Caco-2 (cell line): ENCODE measurements at places on chromosomes 12 and 14.

GRCh38 chr12:31742891-31743290, 14.1 kb upstream of the AMN1 start:
- DNase-seq: no peak

DNA sequence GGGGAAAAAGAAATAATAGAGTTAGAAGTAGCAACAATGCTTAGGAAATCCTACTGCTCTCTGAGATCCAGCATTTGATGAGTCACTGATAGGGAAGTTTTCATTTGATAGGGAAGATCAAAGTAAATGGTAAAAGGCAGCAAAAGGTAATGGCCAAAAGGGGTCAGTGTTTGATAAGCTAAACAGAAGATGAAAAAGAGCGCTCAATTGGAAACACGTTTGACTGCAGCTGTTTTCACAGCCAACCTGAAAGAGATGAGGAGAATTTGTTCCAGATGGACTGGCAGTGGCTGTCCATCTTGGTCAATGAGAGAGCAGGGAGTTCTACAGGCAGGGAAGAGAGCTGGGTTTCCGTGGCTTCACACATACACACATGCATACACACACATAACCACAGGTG, 264.2 kb downstream of the TMEM132C start:
- no peak for DNase-seq

- DNase-seq: no peak
Measured at GRCh38 chr12:133010657-133011297, 24.6 kb downstream of the ZNF26 start.

DNA sequence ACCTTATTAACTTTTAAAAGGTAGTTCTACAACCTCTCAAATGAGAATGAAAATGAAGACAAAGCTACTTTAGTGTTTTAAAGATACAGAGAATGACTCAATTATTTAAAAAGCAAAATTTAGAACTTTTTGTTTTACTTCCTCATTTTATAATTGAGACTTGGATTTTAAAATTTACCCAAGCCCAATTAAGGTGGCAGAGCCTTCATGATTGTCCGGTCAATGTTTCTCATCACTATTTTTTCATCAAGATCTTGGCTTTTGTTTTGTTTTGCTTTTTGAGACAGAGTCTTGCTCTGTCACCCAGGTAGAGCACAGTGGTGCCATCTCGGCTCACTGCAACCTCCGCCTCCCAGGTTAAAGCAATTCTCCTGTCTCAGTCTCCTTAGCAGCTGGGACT, 32.7 kb downstream of the PPP4R3A start:
- no peak for DNase-seq

DNA sequence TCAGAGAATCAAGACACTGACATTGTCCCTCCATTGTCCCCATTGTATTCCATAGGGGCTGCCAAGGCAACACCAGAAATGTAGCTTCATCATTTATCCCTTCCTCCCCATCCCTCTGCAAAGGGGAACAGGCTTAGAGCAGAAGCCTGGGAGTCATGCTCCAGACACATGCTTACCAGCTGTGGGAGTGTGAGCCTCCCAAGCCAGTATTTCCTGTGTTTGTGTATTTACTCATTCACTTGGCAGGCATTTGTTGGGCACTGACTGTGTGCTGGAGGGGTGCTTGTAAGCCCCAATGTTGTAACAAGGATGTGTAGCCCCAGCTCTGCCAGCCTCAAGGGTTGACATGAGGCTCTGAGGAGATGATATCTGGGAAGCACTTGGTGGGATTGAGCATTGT, 46.0 kb upstream of the TCL1A start:
- no peak for DNase-seq

DNA sequence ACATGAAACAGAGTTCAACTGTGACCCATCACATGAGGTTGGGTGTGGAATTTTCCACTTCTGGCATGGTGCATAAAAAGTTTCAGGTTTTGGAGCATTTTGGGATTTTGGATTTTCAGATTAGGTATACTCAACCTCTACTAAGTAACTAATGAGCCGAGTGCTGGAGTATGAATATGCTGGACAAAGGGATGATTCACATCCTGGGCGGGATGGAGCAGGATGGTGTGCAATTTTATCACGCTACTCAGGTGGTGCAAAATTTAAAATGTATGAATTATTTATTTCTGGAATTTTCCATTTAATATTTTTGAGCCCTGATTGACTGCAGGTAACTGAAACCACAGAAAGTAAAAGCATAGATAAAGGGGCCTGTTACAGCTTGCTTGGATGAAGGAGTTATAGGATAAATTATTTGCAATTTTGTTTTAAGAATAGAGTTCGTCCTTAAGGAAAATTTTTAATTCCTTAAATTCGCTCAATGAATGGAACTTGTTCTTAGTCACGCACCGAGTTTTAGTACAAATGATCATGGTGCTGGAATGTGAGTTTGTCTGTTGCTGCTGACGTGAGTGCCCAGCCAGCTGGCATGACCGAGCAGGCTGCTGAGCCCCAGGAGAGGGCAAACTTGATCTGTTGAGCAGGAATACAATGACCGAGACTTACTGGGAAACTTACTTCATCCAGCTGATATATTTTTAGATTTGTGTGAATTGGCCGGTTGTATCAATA, 176.3 kb downstream of the ESR2 start:
- no peak for DNase-seq

DNA sequence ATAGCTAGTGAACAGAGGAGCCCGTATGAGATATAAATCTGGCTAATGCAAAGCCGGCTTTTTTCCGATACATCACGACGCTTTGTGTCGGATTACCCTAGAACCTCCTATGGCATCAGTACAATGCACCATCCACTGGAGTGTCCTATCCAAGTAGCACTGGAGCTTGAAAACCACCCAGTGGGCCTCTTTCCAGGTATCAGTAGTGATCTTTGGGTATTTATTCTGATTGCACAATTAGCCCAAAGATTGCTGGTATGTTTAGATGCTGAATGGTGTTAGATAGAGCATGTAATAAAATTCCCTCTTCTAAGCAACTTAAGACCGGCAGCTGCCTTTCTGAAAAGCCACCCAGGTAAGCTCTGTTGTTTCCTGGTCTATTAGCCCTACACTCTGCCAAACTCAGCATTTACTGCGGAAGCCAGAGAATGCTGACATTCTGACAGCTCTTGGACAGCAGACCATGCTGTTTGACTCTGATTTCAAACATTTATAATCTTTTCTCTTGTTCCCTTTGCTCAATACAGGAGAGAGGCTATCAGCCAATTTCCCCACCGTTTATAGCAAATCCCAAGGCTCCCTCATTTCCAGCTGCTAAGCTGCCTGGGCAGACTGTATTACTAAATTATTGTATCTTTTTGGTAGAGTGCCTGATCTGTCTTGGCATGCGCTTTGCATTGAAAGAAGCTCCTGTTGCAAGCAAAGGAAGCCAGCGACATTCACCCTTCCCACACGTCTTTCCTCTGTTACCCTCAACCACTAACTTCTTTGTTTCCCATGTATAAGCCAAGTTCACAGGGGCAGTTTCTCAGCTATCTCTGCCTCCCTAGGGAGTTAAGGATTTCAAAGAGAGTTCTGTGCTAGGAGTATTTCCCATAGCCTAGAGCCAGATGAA, 388.3 kb upstream of the GARIN6 start:
- DNase-seq: no peak
